Neural crest cell (in vitro differentiated cells): ENCODE measurements at places on chromosomes 5 and 9. TPM values are rescaled to one million over a fixed set of nuclear protein-coding genes. Genes with fewer than 3 reads are reported as not detected.
A peak's percentile ranks its signal among the peaks of the same experiment; 100 is the strongest.

GRCh38 chr9:38089387-38090165, 20.5 kb upstream of the SHB start:
- DNase-seq: no peak

Gene MYOT
- total RNA-seq: not detected in 2 replicates

DNA sequence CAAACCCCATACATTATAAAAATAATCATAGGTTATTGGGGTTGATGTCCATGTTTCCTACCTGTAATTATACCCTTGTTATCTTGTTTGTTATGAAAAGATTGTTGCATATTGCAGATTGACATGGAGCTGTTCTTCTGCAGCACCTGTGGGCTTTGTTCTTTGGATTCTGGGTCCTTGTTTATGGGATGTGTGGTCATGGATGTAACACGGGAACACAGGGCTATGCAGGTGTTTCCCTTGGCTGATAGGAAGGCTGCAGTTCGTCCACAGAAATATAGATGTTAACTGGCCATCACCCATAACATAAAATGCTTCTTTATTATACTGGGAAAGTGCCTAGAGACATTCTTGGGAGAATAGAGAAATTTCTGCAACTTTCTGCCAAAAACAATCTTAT, 77.9 kb downstream of the FBXL7 start:
- DNase-seq: no peak

DNA sequence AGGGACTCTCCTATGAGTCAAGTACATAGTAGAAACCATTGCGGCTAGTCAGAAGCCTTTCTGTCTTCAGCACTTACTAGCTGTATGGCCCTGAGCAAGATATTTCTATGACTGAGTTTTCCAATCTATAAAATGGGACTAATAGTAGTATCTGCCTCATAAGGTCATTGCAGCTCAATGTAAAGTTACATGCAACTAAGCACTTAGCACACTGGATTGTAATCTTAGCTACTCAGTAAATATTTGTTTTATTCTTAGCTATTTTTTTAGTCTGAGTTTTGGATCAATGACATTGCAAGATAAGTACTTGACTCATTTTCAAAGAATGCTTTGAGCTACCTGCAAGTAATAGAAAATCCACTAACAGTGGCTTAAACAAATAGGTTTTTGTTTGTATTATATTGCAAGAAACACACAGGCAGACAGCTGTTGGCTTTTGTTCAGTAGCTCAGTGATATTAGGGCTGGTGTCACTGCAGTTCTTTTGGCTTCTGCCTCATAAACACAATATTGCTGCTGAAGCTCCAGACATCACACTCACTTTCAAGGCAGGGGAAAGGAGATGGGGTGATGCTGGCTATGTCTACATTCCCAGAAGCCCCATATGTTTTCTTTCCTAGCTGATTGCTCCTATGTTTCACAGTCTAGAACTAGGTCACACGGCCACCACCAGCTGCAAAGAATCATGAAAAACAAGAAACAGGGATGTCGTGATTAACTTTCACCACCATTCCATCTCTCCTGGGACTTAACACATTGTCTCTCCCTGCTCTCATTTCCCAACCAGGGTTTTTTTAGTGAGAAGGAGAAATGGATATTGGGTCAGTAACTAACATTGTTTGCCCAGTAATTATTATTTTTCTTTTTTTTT, 26.9 kb upstream of the FAT2 start:
- no peak for DNase-seq

- DNase-seq: no peak
Observed at GRCh38 chr5:143206196-143207053, 197.1 kb downstream of the NR3C1 start.

GRCh38 chr9:134158753-134159392, 5.5 kb downstream of the RNU6ATAC start:
- no peak for DNase-seq

DNA sequence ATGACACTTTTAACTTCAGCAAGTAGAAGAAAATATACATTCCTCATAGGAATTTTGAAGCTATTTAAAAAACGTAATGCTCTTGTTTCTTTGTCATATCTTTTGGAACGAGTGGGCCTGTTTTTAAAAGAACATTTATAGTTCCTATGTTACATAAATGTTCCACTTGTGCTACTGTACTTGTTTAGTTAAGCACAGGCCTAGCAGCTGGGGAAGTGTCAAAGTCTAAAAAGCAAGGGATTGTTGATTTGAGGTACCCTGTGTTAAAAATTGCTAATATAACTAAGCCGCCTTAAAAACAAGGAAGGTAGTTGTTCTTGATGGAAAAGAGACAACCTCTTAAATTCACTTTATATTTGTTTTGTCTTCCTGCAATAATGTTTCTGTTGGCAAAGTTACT, 27.2 kb upstream of the ELL2 start:
- DNase-seq: no peak

DNA sequence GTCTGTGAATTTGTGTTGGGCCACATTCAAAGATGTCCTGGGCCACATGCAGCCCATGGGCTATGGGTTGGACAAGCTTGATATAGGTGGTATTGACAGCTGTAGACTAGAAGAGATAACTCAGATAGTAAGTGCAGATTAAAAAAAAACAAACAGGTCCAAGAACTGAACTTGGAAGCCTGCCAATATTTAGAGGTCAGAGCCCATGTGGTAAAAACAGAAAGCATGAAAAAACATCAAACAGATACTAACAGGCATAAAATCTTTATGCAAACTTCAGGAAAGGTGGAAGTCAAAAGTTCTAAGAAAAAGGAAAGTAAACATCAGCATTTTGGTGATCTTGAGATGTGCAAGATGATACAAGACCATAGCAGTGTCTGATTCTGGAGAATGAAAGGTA, 155.1 kb upstream of the NR4A3 start:
- DNase-seq: no peak

DNA sequence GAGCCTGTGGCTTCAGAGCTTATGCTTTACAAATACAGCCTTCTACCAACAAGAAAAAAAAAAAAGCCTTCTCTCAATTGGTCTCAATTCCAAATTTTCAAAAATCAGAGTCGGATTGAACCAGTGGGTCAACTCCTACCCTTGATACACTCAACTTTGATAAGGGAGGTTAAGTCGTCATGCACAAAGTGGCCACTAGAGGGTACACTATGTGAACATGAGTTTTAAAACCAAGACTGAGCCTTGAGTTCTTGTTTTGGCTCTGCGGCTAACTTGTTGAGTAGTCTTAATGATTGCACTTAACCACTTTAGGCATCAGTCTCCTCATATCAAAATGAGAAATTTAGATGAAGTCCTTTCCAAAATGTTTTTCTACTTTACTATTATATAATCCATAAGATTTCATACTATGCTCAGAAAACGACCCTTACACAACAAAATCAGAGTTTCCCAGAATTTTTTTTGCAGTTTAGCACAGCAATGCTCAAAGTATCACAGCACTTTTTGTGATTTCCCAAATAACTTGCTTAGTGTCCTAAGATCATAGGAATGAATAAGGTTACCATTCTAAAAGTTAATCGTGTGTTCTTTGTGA, 92.9 kb upstream of the MTAP start:
- peak; percentile 69 for DNase-seq

Gene TTC1
- total RNA-seq: 48.0 and 49.4 TPM in 2 replicates

Gene PCDHGC3
- total RNA-seq: 98.2 and 107 TPM in 2 replicates

Gene C7
- total RNA-seq: 0.33 TPM in 1 of 2 replicates, not detected in the other

- no peak for DNase-seq
Observed at GRCh38 chr5:37664551-37664950, 175.3 kb downstream of the GDNF start.

DNA sequence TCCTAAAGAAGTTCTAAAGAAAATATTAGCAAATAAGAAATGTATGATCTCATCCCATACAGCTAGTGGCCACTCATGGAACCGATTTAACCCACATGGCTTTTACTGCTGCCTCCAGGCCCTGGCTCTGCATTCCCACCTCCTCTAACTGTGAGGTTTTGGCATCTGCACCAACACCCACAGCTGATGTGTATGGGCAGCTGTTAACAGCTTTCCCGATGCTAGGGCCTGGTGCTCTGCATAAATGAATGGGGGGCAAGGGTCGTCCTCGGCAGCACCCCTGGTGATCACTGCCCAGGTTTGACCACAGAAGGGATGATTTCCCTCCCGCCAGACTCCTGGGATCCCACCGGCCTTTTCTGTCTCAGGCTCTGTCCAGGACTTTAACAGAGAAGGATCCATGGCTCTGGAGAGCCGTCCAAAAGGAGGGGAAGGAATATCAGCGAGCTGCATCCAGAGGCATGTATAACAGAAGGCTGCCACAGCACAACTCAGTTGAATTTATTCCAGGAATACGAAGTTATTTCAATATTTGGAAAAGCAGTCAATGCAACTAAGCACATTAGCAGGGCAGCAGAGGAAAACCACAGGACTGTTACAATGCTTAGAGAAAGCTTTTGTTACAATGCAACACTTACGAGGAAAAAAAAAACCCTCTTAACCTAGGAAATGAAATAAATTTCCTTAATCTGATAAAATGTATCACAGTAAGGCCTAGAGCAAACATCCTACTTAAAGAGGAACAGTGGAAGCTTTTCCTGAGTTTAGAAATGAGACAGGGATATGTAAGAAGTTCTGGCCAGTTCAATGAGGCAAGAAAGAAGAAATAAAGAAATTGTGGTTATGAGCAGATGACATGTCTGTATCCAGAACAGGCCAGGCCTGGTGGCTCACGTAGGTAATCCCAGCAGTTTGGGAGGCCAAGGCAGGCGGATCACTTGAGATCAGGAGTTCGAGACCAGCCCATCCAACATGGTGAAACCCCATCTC, 63.1 kb downstream of the NACC2 start:
- no peak for DNase-seq

Gene KIAA0825
- 3.4 and 3.5 TPM in 2 replicates for total RNA-seq

Gene ZNF483
- 26.0 and 28.7 TPM in 2 replicates for total RNA-seq

- DNase-seq: no peak
Observed at GRCh38 chr9:99184110-99184474, 37.6 kb downstream of the ALG2 start.

Gene ARID3C
- 0.68 TPM in 1 of 2 replicates, not detected in the other for total RNA-seq

DNA sequence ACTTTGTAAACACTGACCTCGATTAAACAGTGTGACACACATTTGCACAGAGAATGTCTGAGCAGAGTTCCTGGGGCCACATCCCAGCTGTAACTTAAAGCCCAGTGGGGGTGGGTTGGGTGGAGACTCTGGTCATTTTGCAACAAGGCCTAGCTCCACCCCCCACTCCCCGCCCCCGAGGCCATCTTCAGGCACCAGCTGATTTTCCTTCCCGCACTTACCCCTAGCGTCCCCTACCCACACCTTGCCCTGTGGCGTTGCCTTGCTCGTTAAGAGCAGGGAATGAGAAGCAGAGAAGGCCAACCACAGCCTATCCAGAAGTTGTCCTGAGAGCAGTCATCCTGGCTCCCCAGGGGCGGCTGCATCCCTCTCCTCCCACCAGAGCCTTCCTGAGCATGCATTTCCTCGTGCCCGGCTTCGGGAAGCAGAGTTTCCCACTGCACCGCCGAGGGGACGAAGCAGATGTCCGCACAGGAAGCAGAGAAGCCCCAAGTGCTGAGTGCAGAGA, 101.7 kb upstream of the SARDH start:
- DNase-seq: no peak

DNA sequence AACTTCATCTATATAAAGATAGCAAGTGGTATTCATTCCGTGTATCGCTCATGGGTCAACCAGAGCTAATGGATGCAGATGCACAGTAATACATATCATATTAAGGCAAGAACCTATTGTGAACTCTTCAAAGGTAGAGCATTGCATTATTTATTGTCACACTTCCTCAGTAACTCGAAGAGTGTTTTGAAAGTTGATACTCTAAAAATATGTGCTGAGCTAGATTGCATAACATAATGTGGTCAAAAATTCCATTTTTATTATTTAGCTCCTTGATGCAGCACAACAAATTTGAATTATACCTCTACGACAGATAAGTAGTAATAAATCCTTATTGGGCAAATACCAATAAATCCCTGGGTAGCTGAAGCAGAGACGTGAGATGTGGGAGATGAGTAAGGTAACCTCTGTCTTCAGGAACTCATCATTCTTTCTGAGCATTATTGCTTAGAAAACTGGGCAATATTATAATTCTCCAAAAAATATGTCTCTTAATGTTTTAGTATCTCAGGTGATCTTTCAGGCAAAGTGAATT, 70.3 kb downstream of the CDH18 start:
- DNase-seq: no peak

DNA sequence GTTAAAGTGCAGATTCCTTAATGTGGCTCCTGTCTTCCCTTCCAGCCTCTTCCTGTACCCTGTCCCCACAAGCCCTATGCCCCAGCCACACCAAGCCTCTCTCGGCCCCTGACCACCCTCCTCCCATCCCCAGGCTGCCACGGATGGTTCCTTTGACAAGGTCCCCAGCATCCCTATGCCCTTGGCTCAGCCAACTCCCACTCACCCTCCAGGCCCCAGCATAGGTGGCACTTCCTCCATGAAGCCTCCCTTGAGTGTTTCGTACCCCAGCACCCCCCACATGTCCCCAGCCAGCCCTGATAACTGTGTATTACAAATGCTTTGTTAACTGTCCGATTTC, 115.5 kb upstream of the TBC1D2 start:
- DNase-seq: no peak

DNA sequence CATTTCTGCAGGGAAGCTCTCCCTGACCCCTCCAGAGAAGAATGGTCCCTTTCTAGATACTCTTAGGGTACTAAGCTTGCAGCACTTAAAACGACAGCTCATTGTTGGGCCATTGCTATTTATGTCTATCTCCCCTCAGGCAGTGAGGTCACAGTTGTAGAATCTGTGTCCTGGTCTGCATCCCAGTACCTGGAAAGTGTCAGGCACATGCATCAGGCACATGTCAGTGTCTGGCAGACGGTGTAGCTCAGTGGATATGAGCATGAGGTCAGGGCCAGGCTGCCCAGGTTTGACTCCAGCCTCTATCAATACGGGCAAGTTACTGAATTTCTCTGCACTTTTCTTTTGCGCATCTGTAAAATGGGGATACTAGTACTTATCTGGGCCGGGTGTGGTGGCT, 22.2 kb upstream of the EEIG1 start:
- no peak for DNase-seq

Gene INSL6
- not detected in 2 replicates for total RNA-seq

Gene C9orf153
- 0.19 and 0.34 TPM in 2 replicates for total RNA-seq

Gene CAMK4
- total RNA-seq: 9.4 and 10.0 TPM in 2 replicates

- DNase-seq: no peak
Observed at GRCh38 chr9:123318202-123318601, 37.8 kb upstream of the CRB2 start.

Gene NME5
- 6.3 and 8.4 TPM in 2 replicates for total RNA-seq

DNA sequence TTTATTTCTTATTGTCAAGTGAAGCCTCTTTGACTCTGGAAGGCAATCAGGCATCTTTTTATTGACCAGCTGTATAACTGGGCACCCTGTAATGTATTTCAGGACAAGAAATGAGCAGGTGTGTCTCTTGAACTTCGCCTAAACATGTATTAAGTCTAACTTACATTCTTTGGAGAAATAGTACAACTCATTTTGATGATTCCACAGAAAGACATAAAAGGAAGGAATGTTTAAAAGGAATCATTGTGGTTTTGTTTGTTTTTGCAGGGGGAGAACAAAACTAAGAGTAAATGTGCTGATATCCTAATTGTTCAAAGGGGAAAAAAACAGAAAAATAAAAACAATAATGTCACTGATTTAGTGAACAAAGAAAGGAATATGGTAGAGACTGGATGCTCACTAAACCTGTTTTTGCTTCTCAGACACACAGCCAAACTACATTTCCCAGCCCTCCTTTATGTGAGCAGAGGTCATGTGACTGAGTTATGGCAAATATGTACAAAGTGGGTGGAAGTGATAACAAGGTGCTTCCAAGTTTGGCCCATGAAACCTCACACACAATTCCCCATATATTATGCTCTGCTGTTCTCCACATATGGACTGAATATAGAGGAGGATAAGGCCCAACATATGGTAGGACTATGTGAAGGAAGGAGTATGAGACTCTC, 150.6 kb upstream of the ACOT12 start:
- no peak for DNase-seq
